Activated T-cell treated with anti-CD3 and anti-CD28 coated beads, Interleukin-2, amount 50 U/mL, for 1 hour (primary cell): ENCODE measurements at places on chromosomes 2 and 18.

DNA sequence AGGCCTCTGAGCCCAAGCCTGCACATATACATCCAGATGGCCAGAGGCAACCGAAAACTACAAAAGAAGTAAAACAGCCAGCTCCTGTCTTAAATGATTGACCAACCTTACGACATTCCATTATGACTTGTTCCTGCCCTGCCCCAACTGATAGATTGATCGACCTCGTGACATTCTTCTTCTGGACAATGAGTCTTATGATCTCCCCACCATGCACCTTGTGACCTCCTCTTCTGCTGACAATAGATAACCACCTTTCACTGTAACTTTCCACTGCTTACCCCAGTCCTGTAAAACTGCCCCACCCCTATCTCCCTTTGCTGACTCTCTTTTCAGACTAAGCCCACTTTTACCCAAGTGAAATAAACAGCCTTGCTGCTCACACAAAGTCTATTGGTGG lies 670.0 kb upstream of the PKDCC start:
- no peak for DNase-seq

DNA sequence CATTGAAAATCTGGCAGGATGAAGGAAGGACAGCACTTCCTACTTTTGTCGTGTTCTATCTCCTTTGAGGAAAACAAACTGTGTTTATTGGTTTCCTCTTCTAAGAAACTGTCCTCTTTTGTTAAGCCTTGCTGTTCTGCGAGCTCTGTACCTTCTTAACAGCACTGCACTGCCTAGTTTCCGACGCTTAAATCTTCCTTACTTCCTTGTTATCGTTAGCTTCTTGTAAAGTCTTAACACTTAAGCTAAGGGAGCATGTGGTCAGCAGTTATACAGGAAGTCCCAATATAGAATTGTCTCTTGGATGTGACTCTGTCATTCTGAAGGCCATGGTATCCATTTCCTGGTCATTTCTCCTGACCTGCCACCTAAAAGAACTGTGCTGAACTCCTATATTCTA lies 552.8 kb upstream of the NRP2 start:
- no peak for DNase-seq

- no peak for DNase-seq
Observed at GRCh38 chr2:1238598-1239138, 174.6 kb upstream of the TPO start.

- DNase-seq = peak; percentile 29
Observed at GRCh38 chr18:22391407-22392345, 26.0 kb downstream of the CTAGE1 start.
